CD4-positive, alpha-beta T cell treated with Interleukin-4 for 4 hours (primary cell): ENCODE measurements at places on chromosomes 1 and 21.

DNA sequence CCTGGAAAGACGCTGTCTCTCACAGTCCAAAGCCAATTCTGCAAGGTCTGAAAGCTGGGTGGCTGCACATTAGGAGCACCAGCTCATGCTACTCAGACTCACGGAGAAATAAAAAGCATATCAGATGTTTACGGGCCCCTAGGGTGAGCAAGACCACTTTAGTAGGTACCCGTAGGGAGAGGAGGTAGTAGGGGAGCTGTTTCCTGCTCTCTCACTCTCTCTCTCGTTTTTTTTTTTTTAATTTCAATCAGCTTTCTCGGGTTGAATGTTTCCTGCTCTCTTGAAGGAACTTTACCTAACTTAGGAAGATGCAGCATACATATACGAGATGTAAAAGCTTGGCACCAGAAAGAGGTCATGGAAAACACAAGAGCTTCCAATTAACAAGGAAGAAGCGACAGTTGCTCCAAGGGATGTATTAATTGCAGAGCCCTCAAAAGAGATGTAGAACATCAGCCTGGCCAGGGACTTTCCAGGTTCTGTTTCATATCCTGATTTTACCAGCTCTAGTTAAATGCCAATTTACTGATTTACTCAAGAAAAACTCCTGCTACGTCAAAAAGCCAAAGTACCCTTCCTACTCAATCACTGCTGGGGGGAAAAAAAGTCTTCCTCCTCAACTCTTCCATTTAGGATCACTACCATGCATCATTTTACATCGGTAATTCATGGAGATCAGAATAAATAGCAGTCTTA is 3.1 kb downstream of the LORICRIN start:
- DNase-seq: no peak

DNA sequence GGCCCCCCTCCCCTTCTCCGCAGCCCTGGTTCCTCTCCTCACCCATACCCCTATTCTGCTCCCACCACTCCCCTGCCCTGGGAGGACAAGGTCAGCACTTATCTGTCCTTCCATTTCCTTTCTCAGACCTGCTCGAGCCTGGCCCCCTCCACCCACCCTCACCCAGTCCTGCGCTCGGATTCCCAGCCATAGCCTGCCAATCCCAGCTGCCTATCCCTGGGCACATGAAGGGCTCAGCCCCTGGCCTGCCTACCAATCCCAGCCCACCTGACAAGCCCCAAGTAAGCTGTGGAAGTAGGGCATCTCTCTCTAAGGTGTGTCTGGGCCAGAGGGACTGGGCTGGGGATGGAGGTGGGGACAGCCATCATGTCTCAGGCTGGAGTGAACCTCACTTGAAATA is 5.4 kb downstream of the BLACAT1 start:
- DNase-seq: no peak

DNA sequence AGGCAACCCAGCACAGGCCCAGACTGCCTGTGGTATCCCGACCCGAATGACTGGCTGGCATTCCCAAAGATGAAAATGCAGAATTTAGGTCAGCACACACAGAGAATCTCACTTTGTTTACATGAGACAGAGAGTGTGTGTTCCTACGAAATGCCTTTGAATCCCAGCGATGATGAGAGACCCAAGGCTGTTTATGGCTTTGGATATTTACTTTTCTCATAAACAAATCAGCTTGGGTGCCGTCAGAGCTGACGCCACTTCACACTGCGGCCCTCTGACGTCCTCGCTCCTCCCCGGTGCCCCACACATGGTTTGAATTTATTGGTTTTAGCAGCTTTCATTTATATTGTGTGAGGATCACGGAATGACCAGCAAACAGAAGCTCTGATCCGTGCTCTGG is 18.7 kb downstream of the TRABD2B start:
- no peak for DNase-seq

GRCh38 chr1:103156966-103157365 is 48.6 kb upstream of the COL11A1 start:
- no peak for DNase-seq

- DNase-seq: no peak
Observed at GRCh38 chr1:6500544-6501278, 9.2 kb upstream of the PLEKHG5 start.

DNA sequence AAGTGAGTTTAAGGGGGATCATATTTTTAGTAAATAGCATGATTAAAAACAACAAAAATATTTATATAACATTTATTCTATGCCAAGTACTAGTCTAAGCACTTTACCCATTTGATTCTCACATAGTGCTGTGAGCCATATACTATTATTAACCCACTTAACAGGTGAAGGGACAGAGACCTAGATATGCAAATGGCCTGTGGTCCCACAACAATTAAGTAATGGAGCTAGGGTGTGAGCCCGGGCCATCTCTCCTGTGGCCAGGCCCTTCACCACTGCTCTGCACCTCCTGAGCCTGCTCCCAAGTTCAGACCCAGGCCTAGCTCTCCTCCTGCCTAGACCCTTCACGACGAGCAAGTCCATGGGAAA is 537 bp downstream of the ASCL5 start:
- no peak for DNase-seq

- peak; percentile 82 for DNase-seq
Observed at GRCh38 chr1:206575165-206575893, 36.9 kb downstream of the EIF2D start.

DNA sequence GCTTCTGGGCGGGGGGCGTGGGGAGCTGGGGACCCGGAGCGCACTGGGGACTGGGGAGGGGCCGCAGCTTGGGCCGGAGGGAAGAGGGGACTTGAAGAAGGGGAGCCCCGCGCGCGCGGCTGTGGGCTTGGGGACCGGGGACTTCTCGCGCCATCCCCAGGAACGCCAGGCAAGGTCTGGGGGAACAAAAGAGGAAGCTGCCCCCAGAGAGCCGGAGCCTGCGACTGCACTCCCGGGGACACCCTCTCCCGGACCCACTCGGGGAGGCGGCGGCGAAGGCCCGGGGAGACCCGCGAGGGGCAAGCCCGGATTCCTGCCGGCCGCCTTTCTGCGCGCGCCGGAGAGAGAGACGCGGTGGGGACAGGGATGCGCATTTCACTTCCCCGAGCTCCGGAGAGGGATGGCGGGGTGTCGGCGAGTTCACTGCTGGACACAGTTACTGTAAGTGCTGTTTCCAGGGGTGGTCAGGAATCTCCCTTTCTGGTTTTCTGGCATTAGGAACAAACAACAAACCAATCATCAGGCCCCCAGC is 732 bp downstream of the ABCG1 start:
- no peak for DNase-seq

DNA sequence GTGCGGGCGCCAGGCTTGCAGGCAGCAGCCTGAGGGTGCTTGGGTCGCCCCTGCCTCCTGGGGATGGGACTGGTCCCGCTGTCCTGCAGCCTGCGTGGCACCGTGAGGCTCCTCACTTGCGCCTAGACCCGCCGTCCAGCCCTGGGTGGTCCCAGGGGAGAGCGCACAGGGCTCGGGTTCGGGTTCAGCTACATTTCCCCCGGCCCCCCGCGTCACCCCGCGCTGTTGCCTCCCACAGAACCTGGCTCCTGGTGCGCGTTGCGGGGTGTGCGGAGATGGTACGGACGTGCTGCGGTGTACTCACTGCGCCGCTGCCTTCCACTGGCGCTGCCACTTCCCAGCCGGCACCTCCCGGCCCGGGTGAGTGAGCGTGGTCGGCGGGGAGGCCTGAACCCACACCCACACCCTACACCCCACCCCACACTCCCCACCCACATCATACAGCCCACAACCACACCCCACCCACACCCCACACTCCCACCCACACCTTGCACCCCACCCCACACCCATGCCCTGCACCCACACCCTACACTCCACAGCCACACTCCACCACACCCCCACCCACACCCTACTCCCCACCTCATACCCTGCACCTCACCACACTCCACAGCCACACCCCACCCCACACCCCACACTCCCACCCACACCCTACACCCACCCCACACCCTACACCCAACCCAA is 6.2 kb upstream of the PFKL start:
- peak; percentile 70 for DNase-seq

- DNase-seq: no peak
Observed at GRCh38 chr1:197695961-197696360, 79.3 kb downstream of the DENND1B start.

GRCh38 chr1:63967901-63968300 is 194.1 kb downstream of the ROR1 start:
- DNase-seq: no peak

DNA sequence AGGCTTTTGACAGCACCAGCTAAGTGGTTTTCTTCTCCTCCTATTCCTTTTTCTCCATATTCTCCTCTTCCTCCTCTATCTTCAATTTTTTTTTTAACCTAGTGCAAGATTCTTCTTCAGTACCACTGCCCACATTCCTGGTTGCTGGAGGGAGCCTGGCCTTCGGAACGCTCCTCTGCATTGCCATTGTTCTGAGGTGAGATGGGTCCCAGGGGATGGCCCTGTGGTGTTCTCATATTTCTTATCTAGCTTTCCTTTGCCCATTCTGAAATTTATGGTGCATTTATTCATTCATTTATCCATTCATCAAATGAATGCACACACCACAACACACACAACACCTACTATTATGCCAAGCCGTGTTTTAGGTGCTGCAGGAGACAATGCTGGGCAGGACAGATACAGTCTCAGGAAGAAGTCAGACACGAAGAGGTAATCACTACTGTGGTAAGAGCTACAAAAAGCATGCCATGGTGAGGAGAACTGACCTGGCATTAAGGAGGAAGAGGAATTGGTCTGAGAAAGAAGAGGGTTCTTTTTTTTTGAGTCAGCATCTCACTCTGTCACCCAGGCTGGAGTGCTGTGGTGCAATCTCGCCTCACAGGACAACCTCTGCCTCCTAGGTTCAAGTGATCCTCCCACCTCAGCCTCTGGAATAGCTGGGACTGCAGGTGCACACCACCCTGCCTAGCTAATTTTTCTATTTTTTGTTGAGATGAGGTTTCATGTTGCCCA is 47.5 kb upstream of the TDRD10 start:
- DNase-seq: no peak

DNA sequence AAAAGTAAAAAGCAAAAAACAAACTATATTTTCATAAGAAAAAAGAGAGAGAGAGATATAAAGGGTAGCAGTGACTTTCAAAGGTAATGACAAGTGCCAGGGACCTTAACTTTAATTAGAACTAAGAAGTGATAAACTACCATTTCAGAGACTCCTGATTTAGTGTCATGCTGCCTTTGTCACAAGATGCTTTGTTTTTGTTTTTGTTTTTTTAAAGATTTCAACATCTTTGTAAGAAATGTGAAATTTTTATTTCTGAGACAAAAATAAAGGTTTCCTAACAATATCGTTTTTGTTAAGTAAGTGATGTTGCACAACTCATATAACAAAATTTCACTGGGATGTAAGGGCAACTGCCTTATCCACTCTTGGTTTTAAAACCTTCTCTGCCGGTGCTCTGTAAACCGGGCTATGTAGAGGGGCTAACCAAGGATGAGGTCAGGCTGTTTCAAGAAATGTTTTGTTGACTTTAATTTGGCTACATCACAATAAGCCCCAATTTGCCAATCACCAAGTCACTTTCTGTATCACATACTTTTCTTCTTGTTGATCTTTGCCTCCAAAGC is 35.2 kb upstream of the SYT2 start:
- DNase-seq: no peak

GRCh38 chr1:23198373-23198772 is 18.9 kb downstream of the HTR1D start:
- DNase-seq: no peak

DNA sequence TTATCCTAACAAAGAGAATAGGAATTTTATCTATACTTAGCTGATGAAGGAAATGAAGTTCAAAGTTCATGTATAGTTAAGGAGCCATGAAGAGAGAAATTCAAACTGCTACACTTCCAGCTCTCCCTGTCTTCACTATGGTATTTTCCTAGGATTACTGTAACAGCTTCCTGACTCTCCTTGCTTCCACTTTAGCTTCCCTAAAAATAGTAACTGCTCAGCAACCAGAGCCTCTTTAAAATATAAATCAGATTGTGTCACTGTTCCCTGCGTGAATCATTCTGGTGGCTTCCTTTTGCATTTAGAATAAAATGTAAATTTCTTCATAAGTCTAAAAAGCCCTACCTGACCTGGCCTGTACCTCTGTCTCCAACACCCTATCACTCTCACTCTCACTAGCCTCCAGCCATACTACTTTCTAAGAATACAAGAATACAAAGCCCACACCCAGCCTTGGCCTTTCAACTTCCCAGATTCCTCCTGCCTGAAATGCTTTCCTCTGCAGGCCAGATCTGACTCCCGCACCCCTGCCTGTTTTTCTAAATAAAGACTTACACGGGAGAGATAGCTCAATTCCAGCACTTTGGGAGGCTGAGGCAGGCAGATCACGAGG is 30.5 kb downstream of the OR10J1 start:
- DNase-seq: no peak

- no peak for DNase-seq
Observed at GRCh38 chr1:160134791-160135572, 16.4 kb upstream of the ATP1A4 start.

DNA sequence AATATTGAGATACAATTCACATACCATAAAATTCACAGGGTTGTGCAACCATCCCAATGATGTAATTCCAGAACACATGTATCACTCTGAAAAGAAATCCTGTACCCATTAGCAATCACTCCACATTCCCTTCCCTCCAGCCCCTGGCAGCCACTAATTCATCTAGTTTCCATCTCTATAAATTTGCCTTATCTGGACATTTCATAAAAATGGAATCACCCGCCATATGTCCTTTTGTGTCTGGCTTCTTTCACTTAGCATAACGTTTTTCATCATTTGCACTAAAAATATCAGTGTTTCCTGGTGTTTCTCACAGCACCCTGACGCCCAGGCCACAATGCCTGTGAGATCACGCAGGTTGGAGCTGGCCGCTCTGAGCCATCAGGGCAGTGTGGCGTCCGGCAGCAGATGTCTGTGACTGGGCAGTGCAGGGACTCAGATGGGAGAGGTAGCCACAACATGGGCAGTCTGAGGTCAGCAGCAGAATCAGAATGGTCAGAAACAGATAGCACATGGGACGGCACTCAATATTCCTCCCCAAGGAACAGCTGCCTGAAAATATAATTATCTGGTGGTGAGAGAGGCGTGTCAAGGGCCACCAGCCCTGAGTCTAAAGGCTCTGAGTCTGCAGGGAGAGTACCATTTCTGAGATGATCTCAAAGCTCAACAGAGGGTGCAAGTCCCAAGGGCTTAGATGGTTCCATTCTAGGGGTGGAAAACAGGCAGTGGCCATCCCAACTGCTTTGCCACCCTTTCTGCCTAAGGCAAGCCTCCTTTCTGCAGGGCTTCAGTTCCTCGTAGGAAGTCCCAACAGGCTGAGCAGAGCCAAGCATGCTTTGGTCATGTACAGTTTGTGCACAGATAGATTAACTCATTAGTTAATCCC is 129.4 kb upstream of the EDN2 start:
- DNase-seq: no peak

GRCh38 chr1:52752484-52752826 is 26.2 kb downstream of the ZYG11B start:
- no peak for DNase-seq
